ENCODE measurements at places on chromosomes 6 and 20.

- DNase-seq = no peak
These were observed 161.2 kb upstream of the ECI2 start for GRCh38 chr6:4296552-4296951.

DNA sequence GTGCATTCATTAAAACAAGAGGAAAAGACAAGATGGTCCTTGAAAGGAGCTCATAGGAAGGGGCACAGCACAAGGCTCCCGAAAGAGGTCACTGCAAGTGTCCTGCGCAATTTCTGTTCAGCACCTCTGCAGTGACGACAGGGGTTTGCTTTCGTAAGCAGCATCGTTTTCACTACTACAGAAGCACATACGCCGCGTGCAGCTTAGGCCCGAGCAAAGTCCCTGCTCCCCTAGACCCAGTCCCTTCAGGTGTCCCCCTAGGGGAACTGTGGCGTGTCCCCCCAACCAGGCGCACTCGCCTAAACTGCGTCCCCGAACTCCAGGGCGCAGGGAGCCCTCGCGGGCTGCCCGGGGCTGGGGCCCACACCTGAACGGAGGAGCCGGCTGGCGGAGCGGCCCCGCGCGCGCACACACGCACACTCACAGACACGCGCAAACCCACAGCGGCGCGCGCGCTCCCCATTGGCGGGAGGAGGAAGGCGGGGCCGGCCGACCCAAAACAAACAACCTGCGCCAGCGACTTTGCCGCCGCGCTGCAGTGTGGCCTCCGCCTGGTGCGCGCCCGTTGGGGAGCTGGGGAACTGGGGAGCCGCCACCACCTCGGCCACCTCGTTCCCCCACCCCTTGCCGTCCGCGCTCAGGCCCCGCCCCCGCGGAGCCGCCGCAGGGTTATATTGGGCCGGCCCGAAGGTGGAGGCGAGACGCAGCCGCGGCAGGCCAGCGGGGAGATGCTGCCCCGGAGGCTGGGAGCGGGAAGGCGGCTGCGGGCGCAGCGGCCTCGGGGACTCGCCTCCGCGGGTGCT is at the start of gene FOXQ1:
FOXQ1 (plus strand) TSS at position 699 of the 803 bp plus-strand sequence. CDS start 607 bp downstream, outside the sequence.
- no peak for DNase-seq

DNA sequence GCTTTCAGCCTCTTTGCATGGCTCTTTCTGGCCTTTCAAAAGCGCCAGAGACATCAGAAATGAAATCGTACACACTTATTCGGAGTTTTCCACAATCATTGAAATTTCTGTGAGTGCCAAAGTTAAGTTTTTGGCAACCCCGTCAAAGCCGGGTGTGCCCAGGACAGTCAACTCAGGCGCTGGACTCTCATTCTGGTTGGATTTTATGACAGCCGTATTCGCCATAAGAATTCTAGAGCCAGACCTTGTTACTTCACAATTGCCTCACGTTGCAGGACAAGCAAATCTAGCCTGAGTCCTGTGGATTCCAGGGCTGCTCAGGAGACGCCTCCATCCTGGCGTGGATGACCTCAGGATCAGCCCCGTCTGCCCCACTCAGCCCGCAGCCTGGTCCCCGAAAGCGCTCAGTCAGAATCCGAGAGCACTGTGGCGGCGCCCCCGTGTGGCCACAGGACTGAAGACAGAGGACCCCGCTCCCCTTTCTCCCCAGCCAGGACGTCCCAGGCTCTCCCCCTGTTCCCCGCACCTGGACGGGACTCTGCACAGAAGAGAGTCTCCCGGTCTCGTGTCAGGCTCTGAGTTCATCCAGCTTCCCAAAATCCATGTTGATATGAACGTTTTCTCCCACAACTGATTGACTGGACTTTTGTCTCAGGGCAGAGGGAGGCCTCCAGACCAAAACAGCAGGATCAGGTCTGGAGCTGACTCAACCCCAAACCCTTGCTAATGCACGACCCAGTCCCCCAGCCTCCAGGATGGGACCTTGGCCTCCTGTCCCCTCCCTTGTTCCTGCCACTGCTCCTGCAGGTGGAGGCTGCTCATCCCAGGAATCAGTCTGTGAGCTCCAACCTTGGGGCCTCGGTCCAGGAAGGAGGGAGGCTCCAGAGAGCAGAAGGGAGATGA is 38.2 kb downstream of the MICA start:
- DNase-seq = no peak

DNA sequence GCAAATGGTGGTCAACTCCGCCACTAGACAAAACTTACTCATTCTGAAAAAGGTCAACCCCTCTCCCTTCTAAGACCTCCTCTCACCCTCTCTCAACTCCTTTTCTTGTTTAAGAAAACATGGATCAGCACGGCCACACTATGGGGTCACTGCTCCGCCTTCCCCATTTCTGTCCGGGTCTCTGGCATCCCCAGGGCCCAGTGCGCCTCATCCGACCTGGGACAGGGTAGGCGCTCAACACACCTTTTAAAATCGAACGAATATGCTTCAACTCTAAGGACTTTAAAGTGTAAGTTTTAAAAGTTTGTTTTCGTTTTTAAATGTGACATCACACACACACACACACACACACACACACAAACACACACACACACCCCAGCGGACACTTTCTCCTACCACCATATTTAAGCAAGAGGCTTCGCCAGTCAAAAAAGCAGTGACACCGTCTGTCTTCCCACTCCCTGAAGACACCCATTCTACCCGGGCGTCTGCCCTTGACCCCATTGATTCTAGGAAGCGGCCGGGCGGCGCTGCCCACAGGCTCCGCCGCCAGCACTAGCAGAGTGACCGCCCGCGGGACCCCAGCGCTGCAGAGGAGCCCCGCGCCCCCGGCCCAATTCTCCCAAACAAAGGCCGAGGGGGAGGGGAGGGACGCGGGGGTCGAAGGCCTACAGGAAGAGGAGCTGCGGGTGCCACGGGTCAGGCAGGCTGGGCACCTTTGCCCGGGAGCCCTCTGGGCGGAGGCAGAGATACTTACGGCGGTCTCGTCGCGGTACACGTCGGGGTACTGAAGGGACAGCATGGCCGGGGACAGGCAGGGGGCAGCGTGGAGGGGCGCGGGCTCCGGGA is 568 bp downstream of the PREP start:
- DNase-seq = no peak

GRCh38 chr6:52130440-52130839 is 43.0 kb upstream of the PKHD1 start:
- DNase-seq = no peak

DNA sequence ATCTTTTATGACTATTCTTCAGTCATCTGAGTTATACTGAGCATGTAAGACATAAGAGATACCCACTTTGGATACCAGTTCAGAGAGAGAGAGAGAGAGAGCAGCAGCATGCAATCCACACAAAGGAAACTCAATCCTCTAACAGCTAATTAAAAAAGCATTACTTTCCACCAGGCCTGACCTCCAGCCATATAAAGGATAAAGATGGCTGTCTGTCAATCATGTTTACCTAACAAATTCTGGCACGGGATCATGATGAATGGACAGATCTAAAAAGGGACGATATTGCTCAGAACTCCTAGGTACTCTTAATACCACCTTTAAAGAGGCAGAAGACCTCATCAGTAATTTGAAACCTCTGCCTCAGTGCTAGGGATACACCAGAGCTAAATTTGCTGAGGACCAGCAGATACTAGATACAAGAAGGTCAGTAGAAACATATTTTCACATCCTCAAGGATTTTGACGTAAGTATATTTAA is 159.2 kb downstream of the RPS12 start:
- no peak for DNase-seq

DNA sequence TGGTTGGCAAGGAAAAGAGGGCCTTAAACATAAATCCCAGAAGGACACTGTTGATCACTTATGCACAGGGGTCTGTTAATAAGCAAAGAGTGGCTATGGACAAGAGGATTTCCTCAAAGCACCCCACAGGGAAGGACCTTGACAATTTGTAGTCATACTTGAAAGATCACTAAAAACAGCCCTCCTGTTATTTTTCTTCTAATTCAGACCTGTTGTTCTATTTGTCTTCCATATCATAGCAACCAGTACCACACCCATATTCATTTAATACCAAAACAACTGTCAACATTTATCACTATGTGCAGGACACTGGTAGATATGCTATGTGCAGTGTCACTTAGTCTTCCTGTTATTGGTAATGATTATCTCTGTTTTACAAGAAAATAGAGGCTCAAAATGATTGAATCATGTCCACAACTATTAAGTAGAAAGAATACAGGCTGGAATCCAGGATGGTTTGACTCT is 3.2 kb upstream of the DYNLRB1 start:
- DNase-seq = no peak

DNA sequence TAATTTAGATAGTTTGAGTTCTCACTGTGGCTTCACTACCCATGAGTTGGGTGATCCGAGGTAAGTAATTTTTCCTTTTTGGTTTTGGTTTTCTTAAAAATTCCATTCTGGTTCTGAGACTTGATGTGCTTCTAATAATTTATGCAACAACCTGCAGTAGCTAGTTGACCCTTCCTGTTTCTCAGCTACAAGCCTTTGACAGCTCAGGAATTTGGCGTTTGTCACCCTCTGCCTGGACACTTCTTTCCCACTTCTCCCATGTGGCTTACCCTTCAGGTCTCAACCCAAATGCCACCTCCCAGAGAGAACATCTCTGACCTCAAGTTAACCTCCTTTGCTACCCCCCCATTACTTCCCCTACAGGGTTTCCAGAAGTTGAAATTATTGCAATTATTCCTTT is 49.7 kb upstream of the TSHZ2 start:
- no peak for DNase-seq

DNA sequence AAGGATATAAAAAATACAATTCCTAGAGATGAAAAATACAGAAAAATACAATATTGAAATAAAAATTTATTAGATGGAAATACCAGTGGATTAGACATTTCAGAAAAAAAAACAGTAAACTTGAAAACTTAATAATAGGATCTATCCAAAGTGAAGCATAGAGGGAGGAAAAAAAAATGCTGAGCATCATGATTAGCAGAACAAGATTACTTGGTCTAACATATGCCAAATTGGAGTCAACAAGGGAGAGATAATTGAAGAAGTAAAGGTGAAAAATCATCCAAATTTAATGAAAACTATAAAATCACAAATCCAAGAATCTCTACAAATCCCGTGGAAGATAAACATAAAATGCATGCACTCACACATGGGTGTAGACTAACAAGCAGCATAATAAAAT is 166.2 kb upstream of the BMP5 start:
- no peak for DNase-seq

DNA sequence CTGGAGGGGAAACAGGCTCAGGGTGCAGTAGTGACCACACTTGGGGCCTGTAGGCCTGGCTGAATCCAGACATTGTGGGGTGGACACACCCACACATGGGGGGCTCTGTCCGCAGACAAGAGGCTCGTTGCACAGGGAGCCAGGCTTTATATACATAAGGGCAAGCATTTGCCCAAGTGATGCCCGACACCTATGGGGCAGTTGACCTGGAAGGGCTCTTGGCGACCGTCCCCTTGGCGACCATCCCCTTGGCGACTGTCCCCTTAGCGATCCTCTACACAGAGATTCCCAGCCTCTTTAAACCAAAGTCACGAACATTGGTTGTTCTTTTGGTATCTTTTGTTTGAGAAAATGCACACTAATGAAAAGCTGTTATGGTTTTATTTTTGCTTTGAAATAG is 2.7 kb downstream of the TOX2 start:
- no peak for DNase-seq

DNA sequence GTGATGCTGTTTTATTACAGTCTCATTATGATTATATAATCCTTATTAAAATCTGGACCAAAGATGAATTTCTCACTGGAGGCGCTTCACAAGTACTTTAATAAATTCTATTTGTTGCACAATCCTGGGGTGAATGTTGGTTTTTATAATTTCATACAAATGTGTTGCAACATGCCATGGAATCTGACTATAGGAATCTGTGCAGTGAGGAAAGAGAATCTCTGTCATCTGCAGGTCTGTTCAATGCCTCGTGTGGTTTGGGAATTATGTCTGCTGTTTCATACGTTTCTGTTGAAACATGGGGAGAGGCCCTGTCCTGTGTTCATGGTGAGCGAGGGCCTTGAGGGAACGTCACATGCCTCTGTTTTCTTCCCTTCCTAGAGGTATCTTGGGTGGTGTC is 277.3 kb downstream of the CDH4 start:
- DNase-seq = no peak

All from BJ (cell line).